ENCODE measurements at places on chromosomes 4 and X.

- DNase-seq: no peak
These were observed 15.5 kb upstream of the NHS start for GRCh38 chrX:17359500-17359899.

DNA sequence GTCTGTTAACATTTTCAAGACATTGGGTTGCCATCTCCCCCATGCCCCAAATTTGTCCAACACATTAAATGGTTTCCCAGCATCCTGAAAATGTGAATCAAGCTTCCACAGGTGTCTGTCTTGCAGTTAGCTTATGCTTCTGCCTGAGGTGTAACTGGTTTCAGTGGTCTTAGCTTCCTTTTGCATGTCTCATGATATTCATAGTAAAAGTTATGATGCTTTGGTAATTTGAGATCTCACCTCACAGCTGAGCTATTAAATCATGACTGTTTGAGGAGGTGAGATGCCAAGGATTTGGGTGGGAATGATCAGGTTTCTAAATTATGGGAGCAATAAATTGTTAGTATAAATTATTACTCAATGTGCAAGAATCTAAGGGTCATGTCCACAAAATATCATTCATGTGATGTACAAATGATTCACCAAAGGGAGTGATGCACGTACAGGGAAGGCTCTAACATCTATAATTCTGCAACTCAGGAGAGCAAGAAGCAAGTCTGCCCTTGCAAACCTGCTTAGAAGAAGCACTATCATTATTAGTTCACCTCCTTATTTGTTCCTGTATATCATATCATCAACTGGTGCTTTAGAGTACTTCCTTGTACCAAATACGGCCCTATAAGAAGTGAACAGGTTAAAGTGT is 17.1 kb upstream of the RAI2 start:
- DNase-seq: no peak

DNA sequence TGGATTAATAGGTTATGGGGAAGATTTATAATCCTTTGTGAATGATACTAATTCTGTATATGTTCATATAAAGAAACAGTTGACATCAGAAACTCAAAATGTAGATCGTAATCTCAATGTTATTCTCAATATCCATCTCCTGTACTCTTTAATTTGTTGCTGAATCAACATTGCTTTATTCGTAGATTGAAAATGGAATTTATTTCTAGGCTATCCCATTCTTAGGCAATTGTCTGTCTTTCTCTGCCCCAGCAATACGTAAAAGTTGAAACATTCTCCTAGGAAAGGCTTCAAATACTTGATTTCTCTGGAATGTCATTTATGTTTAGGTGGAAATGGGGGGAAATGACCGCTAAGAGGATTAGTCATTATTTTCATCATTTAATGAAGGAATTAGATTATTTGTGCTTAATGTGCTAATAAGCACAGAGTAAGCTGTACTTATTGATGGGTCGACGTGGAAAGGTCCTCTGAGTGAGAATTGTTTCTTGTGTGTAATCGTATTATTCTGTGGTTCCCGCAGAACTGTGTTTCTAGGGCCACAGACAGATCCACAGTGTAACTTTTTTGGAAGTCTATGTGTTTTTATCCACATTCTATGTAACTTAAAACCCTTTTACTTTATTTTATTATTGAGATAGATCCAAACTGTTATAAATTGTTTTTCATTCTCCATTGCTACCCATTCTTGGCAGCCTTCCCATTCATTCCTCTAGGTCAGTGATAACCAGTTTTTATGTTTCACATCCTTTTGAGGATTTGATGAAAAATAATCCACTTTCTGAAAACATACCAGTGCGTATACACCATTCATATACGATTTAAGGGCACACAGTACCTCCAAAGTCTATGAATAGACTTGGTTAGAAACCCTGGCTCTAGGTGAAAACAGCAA is 262.9 kb downstream of the ARHGAP10 start:
- no peak for DNase-seq

DNA sequence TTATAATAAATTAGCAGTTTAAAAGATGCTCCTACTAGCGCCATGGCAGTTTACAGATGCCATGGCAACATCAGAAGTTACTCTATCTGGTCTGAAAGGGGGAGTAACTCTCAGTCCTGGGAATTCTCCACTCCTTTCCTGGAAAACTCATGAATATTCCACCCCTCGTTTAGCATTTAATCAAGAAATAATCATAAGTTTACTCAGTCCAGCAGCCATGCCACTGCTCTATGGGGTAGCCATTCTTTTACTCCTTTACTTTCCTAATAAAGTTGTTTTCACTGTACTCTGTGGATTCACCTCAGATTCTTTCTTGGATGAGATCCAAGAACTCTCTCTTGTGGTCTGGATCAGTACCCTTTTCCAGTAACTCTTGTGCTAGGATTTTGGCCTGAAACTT is 52.3 kb downstream of the GUCY1B1 start:
- DNase-seq: no peak

DNA sequence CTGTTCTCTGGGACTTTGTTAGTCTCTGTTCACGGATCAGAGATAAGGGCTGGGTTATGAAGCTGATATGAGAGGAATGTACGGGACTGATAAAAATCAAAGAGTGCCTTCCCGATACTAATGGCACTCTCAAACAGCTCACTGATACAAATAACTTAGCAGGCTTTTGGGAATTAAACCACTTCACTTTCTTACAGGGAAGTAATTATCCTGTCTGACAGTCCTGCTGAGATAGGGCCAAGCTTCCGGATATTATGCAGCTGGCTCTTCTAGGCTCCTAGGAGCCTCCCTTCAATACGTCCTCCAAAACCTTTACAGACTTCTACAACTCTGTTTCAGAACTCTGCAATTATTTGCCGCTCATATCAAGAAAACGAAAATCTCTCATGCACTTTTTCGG is 418.0 kb downstream of the NLGN4X start:
- DNase-seq: no peak

DNA sequence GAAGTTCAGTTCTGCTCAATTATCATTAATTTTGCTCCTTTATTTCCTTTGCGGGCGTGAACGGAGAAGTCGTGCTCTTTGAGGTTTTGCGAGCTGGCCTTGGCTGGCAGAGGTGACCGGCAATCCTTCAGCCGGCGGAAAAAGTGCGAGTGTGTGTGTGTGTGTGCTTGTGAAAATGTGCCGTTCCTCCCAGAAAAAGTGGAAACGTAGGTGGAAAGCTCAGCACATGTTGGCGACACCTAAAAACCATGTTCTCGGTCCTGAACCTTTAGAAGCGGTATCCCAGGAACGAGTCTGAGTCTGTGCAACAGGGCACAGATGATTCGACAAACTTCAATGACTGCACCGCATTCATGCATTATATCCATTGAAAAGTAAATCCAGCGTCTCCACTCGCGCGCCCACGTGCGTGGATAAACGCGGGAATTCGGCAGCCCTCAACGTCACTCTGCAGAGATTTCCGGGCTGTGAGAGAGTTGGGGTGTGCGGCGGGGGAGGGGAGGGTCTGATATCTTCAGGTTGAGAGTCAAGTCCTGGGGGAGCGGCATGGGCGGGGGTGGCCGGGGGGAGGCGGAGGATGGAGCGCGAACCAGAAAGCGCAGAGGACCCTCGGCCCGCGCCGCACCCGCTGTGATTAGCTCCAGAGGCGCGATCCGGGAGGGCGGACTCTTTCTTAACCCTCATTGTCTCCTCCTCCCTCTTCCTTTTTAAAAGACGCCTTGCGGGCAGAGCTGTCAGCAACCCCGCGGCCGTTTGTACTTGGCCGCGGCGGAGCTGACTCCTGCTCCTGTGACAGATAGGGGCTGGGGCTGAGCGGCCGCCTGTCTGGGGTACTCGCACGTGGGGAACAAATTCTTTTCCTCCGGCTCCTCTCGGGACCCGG is at the start of gene SHISA3:
Gene SHISA3, plus strand, starts transcription at position 737 of the 883 bp plus-strand sequence. CDS start 569 bp downstream, outside the sequence.
- DNase-seq: peak; percentile 25

DNA sequence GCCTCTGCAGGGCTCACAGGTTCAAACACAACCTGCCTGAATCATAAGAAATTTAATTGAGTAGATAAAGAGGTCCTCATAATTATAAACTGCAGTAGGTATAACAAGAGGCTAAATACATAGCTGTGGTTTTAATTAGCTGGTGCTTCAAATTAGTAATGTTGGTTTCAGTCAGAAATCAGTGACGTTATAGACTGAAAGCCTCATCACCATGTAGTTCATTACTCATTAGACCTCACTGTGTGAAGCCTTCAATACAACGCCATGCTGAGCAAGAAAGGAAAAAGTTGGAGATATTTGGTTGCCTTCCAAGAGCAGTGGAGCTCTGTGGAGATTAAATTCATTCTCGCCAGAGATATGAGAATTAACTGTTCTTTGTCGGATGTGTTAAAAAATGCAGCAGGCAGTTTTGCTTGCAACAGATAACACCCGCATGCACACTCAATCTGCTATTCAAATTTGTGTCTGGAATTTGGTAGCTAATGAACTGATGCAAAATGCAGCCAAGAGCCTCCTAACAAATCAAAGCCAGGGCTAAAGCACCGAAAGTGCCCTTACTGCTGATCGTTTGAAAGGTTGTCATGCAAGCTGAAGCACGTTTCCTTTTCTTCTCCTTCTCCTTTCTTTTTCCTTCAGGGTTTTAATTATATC is 148.9 kb downstream of the AFF2 start:
- no peak for DNase-seq

GRCh38 chrX:124226129-124226528 is 106.3 kb upstream of the TEX13D start:
- DNase-seq: no peak

DNA sequence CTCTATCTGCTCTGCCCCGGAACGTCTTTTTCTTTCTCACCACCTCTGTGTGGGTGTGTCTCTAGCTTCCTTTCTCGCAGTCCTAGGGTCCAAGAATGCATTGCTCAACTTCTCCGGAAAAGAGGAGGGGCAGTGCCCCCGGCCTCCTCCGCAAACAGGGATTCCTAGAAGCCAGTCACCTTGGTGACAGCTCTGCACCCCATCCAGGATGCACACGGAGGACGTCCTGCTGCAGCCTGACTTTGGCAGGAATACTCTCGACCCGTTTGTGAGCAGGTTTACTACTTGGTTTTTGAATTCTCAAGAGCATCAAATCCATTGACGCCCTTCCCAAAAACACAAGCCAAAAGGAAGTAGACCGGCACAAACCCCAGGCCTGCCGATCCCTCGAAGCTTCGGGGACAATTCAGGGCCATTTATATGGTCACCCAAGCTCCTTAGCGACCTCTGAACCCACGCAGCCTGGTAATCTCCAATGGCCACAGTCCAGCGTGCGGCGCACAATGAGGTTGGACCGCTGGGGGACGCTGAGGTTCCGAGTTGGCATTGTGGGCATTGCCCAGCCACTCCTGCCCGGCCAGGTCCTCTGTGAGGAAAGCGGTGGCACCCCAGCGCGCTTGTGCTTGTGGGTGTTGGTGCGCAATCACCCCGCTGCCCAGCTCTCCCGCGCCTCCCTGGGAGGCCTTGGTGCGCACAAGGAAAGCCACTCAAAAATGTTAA is 9.8 kb downstream of the NKX3-2 start:
- no peak for DNase-seq

DNA sequence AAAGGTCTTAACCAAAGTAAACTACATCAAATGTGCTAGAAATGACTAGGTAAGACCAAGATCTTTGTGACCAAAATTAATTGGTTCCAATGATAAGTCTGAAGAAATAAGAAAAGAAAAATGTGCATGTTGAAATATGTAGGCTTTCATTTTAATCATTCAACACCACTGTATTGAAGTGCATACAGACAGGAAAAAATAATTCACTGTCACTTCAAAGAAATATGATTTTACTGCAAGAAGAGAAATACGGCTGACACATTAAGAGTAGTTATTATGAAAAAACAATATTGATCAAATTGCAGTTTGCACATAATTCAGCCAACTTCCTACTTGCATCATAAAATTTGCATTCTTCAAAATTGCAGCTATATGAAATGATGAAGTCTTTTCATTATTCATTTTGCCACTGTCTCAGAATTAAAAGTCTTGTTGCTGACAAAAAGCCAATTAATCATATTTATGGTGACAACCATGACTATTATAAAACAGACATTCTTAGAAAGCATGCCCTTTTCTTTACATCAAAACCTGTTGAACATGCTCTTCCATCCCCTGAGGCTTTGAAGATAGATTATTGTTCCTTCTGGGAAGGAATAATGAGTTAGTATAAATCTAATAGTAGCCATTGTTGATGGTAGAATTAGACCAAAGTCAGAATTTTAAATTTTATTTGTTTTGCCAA is 405.9 kb upstream of the MAD2L1 start:
- no peak for DNase-seq

DNA sequence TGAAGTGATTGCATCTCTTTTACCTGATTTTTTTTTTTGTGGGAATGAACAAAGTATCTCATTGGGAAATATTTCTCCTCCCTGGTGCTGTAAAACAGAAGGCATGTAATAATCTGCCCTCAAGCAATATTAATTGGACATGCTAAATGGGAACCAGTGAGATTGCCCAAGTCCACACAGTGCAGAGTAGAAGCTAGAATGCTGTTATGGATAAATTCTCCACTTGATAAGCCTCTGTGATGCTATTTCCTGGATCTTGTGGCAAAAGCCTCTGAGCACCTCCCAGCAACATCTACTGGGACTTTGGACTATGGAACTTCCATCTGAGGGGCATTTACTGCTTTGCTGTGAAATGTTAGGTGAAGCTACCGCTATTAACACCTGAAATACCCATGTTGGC is 46.9 kb upstream of the YTHDC1 start:
- DNase-seq: no peak

DNA sequence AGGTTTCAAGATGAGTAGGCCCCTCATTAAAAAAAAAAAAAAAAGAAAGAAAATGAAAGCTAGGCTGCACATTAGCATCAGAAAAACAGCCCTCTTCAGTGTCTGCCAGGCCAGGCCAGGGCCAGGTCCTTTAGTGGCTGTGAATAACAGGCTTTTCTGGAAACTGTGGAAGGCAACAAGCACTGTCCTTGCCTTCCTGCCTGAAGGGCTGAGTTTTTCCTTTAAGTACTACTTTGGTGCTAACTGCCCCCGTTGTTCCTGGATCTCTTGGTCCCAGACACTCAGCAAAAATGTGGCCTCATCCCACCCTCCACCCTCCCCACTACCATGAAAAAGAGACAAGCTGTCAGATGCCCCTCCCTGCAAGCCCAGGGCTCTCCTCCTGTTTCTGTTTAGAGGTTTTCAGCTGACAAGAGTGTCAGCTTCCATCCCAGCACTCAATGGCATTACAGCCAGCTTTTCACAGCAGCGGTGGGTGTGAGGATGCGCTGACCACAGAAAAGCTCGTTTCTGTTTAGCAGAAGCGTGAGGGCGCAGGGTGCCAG is 174.2 kb downstream of the NHS start:
- no peak for DNase-seq

GRCh38 chr4:23368081-23368697 is 521.7 kb downstream of the PPARGC1A start:
- DNase-seq: no peak

DNA sequence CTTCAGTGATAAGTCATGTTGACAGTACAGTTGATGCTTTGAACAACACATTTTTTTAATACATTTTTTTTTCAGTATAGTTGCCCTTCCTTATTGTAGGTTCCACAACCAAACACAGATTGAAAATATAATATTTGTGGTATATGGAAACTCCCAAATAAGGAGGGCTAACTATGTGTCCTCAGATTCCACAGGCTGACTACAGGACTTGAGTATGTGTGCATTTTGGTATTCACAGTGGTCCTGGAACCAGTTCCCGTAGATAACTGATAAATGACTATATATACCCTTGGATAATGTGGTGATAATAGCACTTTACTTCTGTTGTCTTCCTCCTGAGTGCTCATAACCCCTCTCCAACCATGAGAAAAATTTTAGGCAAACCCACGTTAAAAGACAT is 111.6 kb upstream of the NUDT6 start:
- DNase-seq: no peak

GRCh38 chrX:55663584-55663983 is 40.4 kb downstream of the FOXR2 start:
- DNase-seq: no peak

- DNase-seq: no peak
These were observed 168.7 kb downstream of the SCFD2 start for GRCh38 chr4:53196882-53197771.

- no peak for DNase-seq
These were observed 163.1 kb downstream of the ARAP2 start for GRCh38 chr4:36081185-36081584.
